Activated CD4-positive, alpha-beta T cell treated with anti-CD3 and anti-CD28 coated beads for 36 hours (primary cell): ENCODE measurements at places on chromosomes 1 and 21. TPM values are rescaled to one million over a fixed set of nuclear protein-coding genes. Genes with fewer than 3 reads are reported as not detected.

DNA sequence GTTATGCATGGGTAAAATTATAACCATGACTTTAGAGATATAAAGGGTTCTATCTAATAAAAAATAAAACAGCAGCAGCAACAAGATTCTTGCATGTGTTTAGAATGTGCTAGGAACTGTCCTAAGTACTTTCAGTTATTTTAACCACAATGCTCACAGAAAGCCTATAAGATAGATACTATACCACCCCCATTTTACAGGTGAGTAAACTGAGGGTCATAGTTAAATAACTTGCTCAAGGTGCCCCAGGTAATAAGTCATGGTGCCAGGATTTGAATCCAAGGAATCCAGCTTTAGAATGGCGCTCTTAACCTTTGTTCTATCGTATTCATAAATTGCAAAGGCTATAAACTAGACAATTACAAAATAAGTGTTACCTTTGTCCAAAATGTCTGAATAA is 53.4 kb downstream of the FRRS1 start:
- H3K4me1 ChIP-seq: no peaks in the 10 kb centered on the region
- no peaks in the 10 kb centered on the region for H3K36me3 ChIP-seq
- H3K27ac ChIP-seq: no peak overlapping the region
- no peak overlapping the region for H3K4me3 ChIP-seq
- H3K27me3 ChIP-seq: no peaks in the 10 kb centered on the region

GRCh38 chr1:66450043-66450514 is 83.9 kb upstream of the SGIP1 start:
- no peak for DNase-seq
- H3K27me3 ChIP-seq: peaks cover 7% of the 10 kb centered on the region
- H3K36me3 ChIP-seq: no peaks in the 10 kb centered on the region
- no peak overlapping the region for H3K27ac ChIP-seq
- no peak overlapping the region for H3K4me3 ChIP-seq

GRCh38 chr1:100786870-100787269 is 67.3 kb downstream of the VCAM1 start:
- no peak overlapping the region for H3K27ac ChIP-seq
- no peak for DNase-seq
- H3K36me3 ChIP-seq: no peaks in the 10 kb centered on the region
- no peak overlapping the region for H3K4me3 ChIP-seq

GRCh38 chr1:56525489-56526041 is 53.8 kb downstream of the PLPP3 start:
- no peaks in the 10 kb centered on the region for H3K36me3 ChIP-seq
- no peaks in the 10 kb centered on the region for H3K27me3 ChIP-seq
- peaks cover 6% of the 10 kb centered on the region for H3K4me1 ChIP-seq
- no peak overlapping the region for H3K4me3 ChIP-seq
- DNase-seq: peak; percentile 9
- no peak overlapping the region for H3K27ac ChIP-seq

DNA sequence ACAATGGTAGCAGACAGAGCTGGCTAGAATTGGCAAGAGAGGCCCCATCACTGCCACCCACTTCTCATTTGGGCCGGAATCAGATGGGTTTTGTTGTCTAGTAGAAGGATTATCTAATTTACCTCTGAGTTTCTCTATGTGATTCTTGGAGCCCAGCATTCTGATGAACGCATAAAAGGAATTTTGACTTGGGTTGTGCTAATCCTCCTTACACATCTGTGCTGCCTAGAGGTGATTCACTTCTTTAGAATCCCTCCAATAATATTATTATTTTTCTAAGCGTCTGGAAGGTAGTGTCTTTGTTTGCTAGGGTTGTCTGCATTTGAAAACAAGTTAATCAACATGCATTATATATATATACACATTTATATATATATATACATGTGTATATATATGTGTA is 118.1 kb downstream of the RUNX1 start:
- peak overlapping the region; percentile 4 for H3K27ac ChIP-seq
- H3K27me3 ChIP-seq: no peaks in the 10 kb centered on the region
- H3K4me1 ChIP-seq: peaks cover 80% of the 10 kb centered on the region
- no peak for DNase-seq
- H3K36me3 ChIP-seq: peaks cover 7% of the 10 kb centered on the region
- H3K4me3 ChIP-seq: no peak overlapping the region

DNA sequence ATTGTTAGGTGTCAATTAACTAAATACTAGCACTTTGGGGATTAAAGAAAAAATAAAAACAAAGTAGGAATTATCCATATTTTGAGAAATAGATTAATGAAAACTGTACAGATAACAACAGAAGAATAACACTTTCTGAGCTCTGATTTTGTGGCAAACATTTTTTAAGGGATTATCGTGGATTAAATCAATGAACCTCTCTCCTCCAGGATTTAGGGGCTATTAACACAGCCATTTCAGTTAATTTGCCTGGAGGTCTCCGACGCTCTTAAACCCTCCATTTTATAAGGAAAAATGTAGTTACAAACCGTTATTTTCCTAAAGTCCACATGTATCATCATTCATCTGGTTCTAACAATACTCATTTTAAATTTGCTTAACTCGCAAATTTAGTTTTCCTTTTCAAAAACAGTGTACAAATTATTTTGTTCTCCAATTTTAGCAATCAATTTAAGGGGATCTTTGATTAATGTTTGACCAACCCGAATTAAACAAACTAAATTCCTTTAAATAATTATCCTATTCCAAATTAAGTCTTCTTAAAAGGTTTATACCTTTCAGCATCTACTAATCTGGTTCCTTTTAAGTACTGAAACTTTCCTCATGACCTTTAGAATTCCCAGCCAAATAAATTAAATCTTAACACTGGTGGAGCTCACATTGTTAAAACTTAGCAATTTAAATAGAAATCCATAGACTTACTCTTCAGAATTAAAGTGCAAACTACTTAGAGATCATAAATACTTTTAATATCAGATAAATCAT is 30.7 kb upstream of the RNF187 start:
- no peaks in the 10 kb centered on the region for H3K27me3 ChIP-seq
- peaks cover 12% of the 10 kb centered on the region for H3K36me3 ChIP-seq
- no peak for DNase-seq

DNA sequence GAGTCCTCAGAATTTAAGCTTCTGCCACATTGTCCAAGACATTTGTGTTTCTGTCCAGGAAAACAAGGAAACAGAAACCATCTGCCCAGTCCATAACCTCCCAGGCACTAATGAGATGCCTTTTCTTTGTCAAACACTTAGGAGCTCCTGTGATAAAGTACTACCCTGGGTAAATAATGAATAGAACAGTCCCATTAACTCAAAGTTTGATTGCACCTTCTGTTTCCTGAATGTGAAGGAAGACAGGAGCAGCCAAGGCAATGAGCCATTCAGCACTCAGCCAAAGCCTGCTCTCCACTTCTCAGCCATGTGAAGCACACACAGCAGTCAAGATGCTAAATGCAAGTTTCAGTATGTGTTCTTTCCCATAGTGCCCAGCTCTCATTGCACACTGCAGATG is 199.8 kb downstream of the SEC16B start:
- H3K4me3 ChIP-seq: no peak overlapping the region
- no peaks in the 10 kb centered on the region for H3K4me1 ChIP-seq
- H3K27me3 ChIP-seq: no peaks in the 10 kb centered on the region
- no peaks in the 10 kb centered on the region for H3K36me3 ChIP-seq

- H3K36me3 ChIP-seq: no peaks in the 10 kb centered on the region
- H3K27ac ChIP-seq: no peak overlapping the region
- peaks cover 12% of the 10 kb centered on the region for H3K4me1 ChIP-seq
- H3K4me3 ChIP-seq: no peak overlapping the region
- H3K27me3 ChIP-seq: peaks cover 60% of the 10 kb centered on the region
- DNase-seq: no peak
Observed at GRCh38 chr1:210244746-210245367, 12.3 kb downstream of the SERTAD4 start.

GRCh38 chr1:202765721-202766120 is 42.5 kb downstream of the KDM5B start:
- H3K36me3 ChIP-seq: peaks cover 16% of the 10 kb centered on the region
- no peaks in the 10 kb centered on the region for H3K4me1 ChIP-seq
- no peak for DNase-seq

GRCh38 chr1:56174176-56174885 is 405.0 kb downstream of the PLPP3 start:
- no peak overlapping the region for H3K27ac ChIP-seq
- H3K4me1 ChIP-seq: no peaks in the 10 kb centered on the region
- H3K4me3 ChIP-seq: no peak overlapping the region
- no peak for DNase-seq

- H3K36me3 ChIP-seq: peaks cover 16% of the 10 kb centered on the region
- peaks cover 22% of the 10 kb centered on the region for H3K4me1 ChIP-seq
- no peak overlapping the region for H3K4me3 ChIP-seq
- H3K27me3 ChIP-seq: no peaks in the 10 kb centered on the region
Observed at GRCh38 chr1:230282157-230282556, 144.0 kb downstream of the PGBD5 start.

GRCh38 chr21:24658926-24659325 is 948.4 kb downstream of the MRPL39 start:
- H3K27me3 ChIP-seq: no peaks in the 10 kb centered on the region
- no peak overlapping the region for H3K4me3 ChIP-seq
- no peak for DNase-seq
- H3K36me3 ChIP-seq: no peaks in the 10 kb centered on the region

- peaks cover 3% of the 10 kb centered on the region for H3K27me3 ChIP-seq
- DNase-seq: no peak
- no peak overlapping the region for H3K27ac ChIP-seq
- no peaks in the 10 kb centered on the region for H3K36me3 ChIP-seq
Observed at GRCh38 chr21:41948078-41948895, 5.5 kb downstream of the C2CD2 start.

GRCh38 chr1:210087058-210087457 is 145.5 kb upstream of the SERTAD4 start:
- DNase-seq: no peak
- H3K4me1 ChIP-seq: no peaks in the 10 kb centered on the region
- H3K27me3 ChIP-seq: peaks cover 2% of the 10 kb centered on the region
- H3K36me3 ChIP-seq: no peaks in the 10 kb centered on the region
- no peak overlapping the region for H3K27ac ChIP-seq
- H3K4me3 ChIP-seq: no peak overlapping the region

- H3K36me3 ChIP-seq: peaks cover 45% of the 10 kb centered on the region
- H3K27ac ChIP-seq: peak overlapping the region; percentile 29
- no peaks in the 10 kb centered on the region for H3K27me3 ChIP-seq
- peaks cover 2% of the 10 kb centered on the region for H3K4me1 ChIP-seq
- no peak for DNase-seq
Observed at GRCh38 chr1:64845831-64846425, 101.1 kb downstream of the RAVER2 start.

DNA sequence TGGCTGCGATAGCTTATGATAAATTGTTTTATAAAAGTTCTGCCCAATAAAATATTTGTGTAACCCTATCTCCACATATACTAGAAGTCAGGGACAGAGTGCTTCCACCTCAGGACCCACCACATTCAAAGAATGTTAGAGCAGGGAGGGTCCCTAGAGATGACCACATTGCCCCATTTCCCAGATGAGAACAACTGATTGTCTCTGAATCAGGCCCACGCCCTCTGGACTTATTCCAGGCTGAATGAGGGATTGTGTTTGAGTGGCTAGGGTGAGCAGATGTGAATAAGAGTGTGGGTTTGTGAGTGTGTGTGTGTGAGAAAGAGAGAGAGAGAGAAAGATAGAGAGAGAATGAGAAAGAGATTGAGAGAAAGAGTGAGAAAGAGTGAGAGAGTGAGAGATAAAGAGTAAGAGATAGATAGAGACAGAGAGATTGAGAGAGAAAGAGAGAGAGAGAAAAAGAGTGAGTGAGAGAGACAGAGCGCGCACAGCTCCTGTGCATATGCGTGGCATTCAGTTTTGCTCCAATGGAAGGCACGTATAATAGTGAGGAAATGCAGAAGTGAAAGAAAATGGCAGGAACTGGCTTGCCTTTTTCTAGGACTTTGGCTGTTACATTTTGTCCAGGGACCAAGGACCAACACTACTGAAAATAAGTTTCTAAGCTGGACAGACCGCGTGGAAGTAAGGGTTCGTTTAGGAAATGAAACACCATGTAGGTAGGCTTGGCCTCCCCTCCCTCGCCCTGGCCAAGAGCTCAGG is 94.1 kb downstream of the ABCA4 start:
- H3K4me3 ChIP-seq: no peak overlapping the region
- H3K4me1 ChIP-seq: peaks cover 2% of the 10 kb centered on the region
- H3K27me3 ChIP-seq: peaks cover 4% of the 10 kb centered on the region
- DNase-seq: no peak
- H3K36me3 ChIP-seq: no peaks in the 10 kb centered on the region

GRCh38 chr1:84573481-84573966 is 716 bp downstream of the CTBS start:
- H3K27ac ChIP-seq: peak overlapping the region; percentile 99
- no peaks in the 10 kb centered on the region for H3K27me3 ChIP-seq
- H3K36me3 ChIP-seq: peaks cover 33% of the 10 kb centered on the region
- H3K4me3 ChIP-seq: peak overlapping the region; percentile 97
- DNase-seq: no peak
- H3K4me1 ChIP-seq: peaks cover 47% of the 10 kb centered on the region

DNA sequence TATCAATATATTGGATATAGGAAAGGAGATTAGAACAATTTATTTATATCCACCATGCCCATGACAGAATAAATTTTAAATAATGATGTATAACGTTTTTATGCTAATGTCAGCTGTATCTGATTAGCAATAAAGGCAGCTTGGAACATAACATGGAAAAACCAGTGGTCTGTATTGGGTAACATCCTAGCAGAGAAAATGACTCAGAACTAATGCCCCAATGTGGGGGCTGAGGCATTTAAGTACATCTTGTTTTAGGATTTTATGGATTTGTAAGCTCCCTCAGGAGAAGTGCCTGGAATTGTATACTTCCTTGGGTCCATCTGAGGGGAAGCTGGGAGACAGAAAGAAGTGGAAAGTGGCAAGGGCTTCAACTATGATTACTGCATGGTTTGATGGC is 82.3 kb downstream of the HMCN1 start:
- no peaks in the 10 kb centered on the region for H3K4me1 ChIP-seq

VANGL2 gene
- 0.09 TPM for total RNA-seq

GPATCH3 gene
- total RNA-seq: 8.7 TPM

RGL1 gene
- total RNA-seq: 2.0 TPM

IGSF5 gene
- total RNA-seq: not detected

LCE1B gene
- not detected for total RNA-seq

MAST2 gene
- 20.1 TPM for total RNA-seq

PCBP3 gene
- total RNA-seq: 13.2 TPM

ZYG11B gene
- total RNA-seq: 14.3 TPM
